ENCODE measurements at places on chromosomes 1 and 21. TPM values are rescaled to one million over a fixed set of nuclear protein-coding genes. Genes with fewer than 3 reads are reported as not detected.

The TAF5L gene
- total RNA-seq = 13.8 TPM

The LEMD1 gene
- 64.0 TPM for total RNA-seq

The CD1E gene
- total RNA-seq = not detected

The CADM3 gene
- total RNA-seq = 89.3 TPM

The KLHDC9 gene
- 4.6 TPM for total RNA-seq

The MASP2 gene
- total RNA-seq = not detected

The ASPM gene
- 20.5 TPM for total RNA-seq

The LIPI gene
- total RNA-seq = not detected

The SLC25A34 gene
- 3.4 TPM for total RNA-seq

The GPR161 gene
- total RNA-seq = 27.2 TPM

The SPATA21 gene
- total RNA-seq = not detected

The NBPF1 gene
- total RNA-seq = 151 TPM

The IQGAP3 gene
- 8.4 TPM for total RNA-seq

The GBP5 gene
- total RNA-seq = 0.93 TPM

The EVA1C gene
- 6.5 TPM for total RNA-seq

The AK5 gene
- total RNA-seq = 11.2 TPM

The TNFRSF8 gene
- total RNA-seq = not detected

The CCDC185 gene
- total RNA-seq = not detected

The SELE gene
- total RNA-seq = 6.9 TPM

The ILF2 gene
- 175 TPM for total RNA-seq

The CYP4X1 gene
- total RNA-seq = 6.3 TPM

The KIRREL1 gene
- 80.8 TPM for total RNA-seq

The AMY1A gene
- not detected for total RNA-seq

The IL19 gene
- total RNA-seq = not detected

The SYNJ1 gene
- total RNA-seq = 28.3 TPM

The CYP4Z1 gene
- 0.33 TPM for total RNA-seq

The CACNA1S gene
- total RNA-seq = 5.9 TPM

The CD1D gene
- 2.7 TPM for total RNA-seq

The CLEC20A gene
- total RNA-seq = not detected

The NR1I3 gene
- total RNA-seq = not detected

The C1orf94 gene
- total RNA-seq = 0.33 TPM

The HSPB7 gene
- total RNA-seq = 5.3 TPM

The FMOD gene
- total RNA-seq = 137 TPM

The KRTAP19-3 gene
- not detected for total RNA-seq

The FUCA1 gene
- total RNA-seq = 29.0 TPM

The TMIGD3 gene
- 1.2 TPM for total RNA-seq

The CA6 gene
- total RNA-seq = not detected

The TADA1 gene
- total RNA-seq = 32.9 TPM

The HES2 gene
- total RNA-seq = 1.2 TPM

The NCF2 gene
- total RNA-seq = 8.9 TPM

The SOX13 gene
- 9.1 TPM for total RNA-seq

The SLC44A5 gene
- 19.1 TPM for total RNA-seq

The FAAH gene
- total RNA-seq = 39.7 TPM

The SH3BGR gene
- total RNA-seq = 15.6 TPM

The TEDDM1 gene
- total RNA-seq = not detected

The SIM2 gene
- 0.38 TPM for total RNA-seq

The YTHDF2 gene
- total RNA-seq = 79.8 TPM

The PPFIA4 gene
- total RNA-seq = 15.8 TPM

The PLOD1 gene
- total RNA-seq = 129 TPM

The RUNX3 gene
- total RNA-seq = 0.49 TPM

The LMX1A gene
- 9.6 TPM for total RNA-seq

The LINGO4 gene
- total RNA-seq = not detected

The ZMYND12 gene
- total RNA-seq = 4.6 TPM

The ESRRG gene
- 101 TPM for total RNA-seq

The S100A12 gene
- 3.5 TPM for total RNA-seq

The OR10J1 gene
- total RNA-seq = not detected

The REN gene
- total RNA-seq = not detected

The ECM1 gene
- total RNA-seq = 2.1 TPM
